M059J (cell line): ENCODE measurements at places on chromosomes 3 and 15. TPM values are rescaled to one million over a fixed set of nuclear protein-coding genes. Genes with fewer than 3 reads are reported as not detected.

- no peak for DNase-seq
Observed at GRCh38 chr3:138908846-138909245, 38.1 kb downstream of the FOXL2 start.

GRCh38 chr15:59946084-59946483 lies 58.0 kb upstream of the FOXB1 start:
- no peak for DNase-seq

- peak; percentile 91 for DNase-seq
Observed at GRCh38 chr3:127074900-127075360, 92.0 kb downstream of the PLXNA1 start.

The MYO5C gene
- total RNA-seq: 2.5 and 6.4 TPM in 2 replicates

DNA sequence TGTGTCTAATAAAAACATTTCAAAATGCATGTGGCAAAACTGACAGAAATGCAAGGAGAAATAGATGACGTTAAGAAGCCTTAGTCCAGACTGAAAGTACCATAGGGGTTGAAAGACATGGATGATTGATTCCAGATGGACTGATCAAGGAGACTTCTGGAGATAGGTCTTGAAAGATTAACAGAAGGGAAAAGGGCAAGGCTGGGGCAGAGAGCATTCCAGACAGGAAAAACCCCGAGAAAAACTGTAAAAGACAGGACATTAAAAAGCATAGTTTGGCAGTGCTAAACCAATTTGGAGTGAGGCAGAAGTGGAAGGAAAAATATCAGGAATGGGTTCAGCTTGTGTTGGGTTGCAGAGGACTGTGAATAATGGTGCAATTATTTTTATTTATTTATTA lies 375.2 kb upstream of the SGO1 start:
- DNase-seq: no peak

DNA sequence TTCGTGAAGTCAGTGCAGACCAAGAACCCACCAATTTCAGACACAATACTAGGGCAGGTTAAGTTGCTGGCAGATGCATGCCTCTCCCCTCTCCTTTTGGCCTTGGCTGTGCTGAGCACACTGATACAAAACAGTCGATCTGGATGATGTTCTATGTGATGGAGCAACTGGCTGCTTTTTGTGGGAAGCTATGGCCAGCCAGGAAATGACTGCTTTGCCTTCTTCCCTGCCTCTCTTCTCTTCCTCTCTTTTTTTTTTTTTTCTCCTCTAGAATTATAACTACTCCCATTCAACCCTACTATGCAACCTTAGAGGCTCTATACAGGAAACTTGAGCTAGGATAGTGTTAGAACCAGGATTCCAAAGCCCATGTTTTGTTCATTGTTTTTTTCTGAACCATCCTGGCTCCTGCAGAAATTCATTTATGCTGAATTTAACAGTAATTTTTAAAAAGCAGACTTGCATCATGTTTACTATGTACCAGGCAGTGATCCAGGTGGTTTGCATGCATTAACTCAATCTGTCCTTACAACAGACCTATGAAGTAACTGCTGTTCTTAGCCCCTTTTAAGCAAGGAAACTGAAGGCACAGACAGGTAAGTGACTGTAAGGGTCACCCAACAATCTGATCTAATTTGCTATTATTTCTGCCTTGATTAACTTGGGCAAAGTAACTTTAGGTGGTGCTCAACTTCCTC lies 62.9 kb downstream of the PLD1 start:
- no peak for DNase-seq

GRCh38 chr3:24343084-24343783 lies 151.4 kb downstream of the THRB start:
- peak; percentile 81 for DNase-seq

The PTH1R gene
- total RNA-seq: 0.49 and 1.4 TPM in 2 replicates

GRCh38 chr15:97893967-97894366 lies 66.5 kb upstream of the ARRDC4 start:
- DNase-seq: no peak

The TMEM212 gene
- total RNA-seq: not detected in 2 replicates

The ISLR gene
- not detected in 2 replicates for total RNA-seq

The SLC2A2 gene
- total RNA-seq: 0.12 and 0.32 TPM in 2 replicates

DNA sequence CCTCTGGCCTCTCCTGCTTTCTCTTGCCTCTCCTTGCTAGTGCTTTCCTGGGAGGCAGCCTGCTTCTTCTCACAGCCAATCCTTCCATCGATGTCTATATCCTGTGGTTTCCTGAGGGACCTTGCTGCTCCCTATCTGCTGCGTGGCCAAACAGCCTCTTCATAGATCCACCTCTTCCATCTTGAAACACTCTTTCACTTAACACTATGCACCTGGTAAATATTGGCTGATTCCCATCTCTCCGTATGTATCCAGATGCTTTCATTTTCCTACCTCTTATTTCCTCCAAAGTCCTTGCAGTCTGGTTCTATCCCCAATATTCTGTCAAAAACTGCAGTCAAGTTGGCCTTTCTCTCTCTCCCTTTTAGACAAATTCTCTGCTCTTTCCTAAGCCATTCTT lies 205.2 kb upstream of the CFAP20DC start:
- DNase-seq: no peak

The STX19 gene
- not detected in 2 replicates for total RNA-seq

- DNase-seq: no peak
Observed at GRCh38 chr15:40301467-40302179, 6.1 kb downstream of the PLCB2 start.

The FRMD5 gene
- 4.1 and 9.7 TPM in 2 replicates for total RNA-seq

GRCh38 chr3:124610130-124610529 lies 120.1 kb upstream of the UMPS start:
- no peak for DNase-seq

DNA sequence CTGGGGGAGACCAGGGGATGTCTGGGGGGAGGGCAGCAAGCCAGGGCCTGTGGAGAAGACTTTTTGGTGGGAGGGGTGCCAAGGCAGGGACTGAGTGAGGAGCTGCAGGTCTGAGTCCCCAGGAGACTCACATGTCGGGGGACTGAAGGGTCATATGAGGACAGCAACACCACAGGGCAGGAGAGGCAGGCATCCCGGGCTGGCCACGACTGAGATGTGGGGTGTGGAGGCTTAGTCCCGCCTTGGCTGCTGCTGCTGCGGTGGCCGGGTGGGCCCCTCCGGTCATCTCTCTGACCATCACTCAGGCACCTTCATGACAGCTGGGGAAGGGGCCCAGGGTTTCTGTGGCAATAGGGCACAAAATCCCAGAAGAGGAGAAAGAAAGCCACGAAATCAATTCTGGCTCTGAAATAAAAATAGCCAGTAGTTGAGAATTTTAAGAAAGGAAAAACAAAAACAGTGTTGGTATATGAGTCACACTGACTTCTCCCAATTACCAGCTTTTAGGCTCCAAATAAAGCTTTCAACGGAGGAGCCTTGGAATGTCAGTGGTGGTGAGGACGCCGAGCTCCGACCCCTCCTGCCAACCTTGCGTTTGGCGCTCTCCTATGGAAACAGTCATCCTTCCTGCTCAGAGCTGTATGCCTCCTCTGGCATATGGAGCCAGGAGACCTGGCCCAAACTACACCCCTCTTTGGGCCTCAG lies 52.9 kb upstream of the ITGA11 start:
- peak; percentile 95 for DNase-seq

DNA sequence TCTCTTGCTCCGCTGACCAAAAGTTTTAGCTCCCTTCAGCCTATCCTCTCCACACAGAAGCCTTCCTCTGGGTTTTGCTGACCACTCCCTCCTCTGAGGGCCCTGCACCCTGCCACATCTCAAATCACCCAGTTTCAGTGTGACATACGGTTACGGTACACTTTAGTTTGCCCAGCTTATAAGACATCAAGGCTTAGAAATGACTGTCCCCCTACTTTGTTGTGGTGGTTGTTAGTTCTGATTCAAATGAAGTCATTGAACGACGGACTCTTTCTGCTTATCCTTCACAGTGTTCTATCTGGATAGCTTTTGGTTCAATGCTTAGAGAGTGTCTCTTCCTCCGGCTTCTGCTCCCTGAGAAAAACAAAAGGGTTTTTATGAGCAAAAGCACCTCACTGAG lies 68.0 kb upstream of the NDUFB4 start:
- DNase-seq: no peak

GRCh38 chr15:100205549-100206295 lies 136.1 kb downstream of the ADAMTS17 start:
- no peak for DNase-seq

The RCCD1 gene
- 6.4 and 13.0 TPM in 2 replicates for total RNA-seq

The NTRK3 gene
- total RNA-seq: 0.86 and 1.4 TPM in 2 replicates

- peak; percentile 18 for DNase-seq
Observed at GRCh38 chr3:185582871-185583270, 3.2 kb upstream of the SENP2 start.

GRCh38 chr3:78277220-78277619 lies 1237.3 kb downstream of the ROBO2 start:
- DNase-seq: no peak

The COLQ gene
- 0.12 and 0.27 TPM in 2 replicates for total RNA-seq

- no peak for DNase-seq
Observed at GRCh38 chr3:148631124-148631903, 66.4 kb upstream of the AGTR1 start.

GRCh38 chr3:171556148-171556547 lies 95.9 kb upstream of the TNIK start:
- no peak for DNase-seq

DNA sequence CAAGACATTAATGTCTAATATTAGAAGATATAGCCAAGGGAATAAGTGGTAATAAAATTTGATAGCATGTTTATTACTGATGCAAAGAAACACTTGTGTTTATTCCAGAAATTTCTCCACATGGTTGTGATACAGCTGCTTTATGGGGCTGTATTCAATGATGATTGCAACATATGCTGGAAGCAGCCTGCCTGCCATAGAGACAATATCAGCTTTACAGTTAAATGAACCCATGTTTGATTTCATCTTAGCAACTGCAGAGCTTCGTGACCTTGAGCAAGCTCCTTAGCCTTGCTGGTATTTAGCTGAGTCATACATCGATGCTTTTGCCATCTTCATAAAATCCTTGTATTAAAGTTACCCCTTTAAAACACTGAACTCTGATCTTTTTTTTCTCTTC lies 168.1 kb upstream of the STAC start:
- peak; percentile 62 for DNase-seq

DNA sequence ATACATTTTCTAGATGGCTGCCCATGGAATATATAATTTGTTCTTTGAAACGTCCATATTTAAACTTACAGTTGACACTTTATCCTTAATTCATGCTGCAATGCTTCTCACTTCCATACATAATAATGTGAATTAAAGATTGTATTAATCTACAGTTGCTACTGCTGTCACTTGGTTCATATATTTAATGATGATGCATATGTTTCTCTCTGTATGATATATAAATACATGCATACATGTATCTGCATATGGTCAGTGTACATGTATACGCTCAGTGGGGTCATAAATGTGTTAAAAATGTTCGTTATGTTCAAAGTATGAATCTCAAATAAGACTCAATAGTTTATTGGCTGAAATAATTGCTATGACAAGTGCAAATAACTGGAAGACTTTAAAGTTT lies 382.5 kb downstream of the NLGN1 start:
- DNase-seq: no peak

GRCh38 chr3:36394176-36394575 lies 13.9 kb downstream of the STAC start:
- no peak for DNase-seq

GRCh38 chr3:39383045-39383880 lies at the start of gene SLC25A38:
Gene SLC25A38, plus strand, starts transcription at chr3:39383370. Its CDS starts 355 bp downstream, at chr3:39383725.
- DNase-seq: peak; percentile 81

DNA sequence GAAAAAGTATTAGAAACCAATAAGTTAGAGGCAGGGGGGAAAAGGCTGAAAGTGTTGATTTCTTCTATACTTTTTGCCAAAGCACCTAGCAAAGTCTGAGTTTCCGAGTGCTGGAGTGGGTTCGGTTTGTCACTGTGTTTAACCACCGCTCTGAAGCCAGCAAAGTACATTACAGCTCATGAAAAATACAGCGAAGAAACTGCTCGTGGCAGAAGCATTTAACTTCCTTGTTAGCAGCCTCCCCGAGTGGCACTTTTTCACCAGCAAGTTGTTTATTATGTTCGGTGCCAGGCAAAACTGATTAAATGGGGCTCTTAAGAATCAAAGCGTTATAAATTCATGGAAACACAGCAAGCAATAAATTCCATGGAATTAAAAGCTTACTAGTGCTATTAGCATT lies 313.6 kb downstream of the FOXP1 start:
- DNase-seq: no peak

The PDE8A gene
- total RNA-seq: 25.7 and 31.0 TPM in 2 replicates

- no peak for DNase-seq
Observed at GRCh38 chr3:172042136-172042662, 2.8 kb downstream of the FNDC3B start.

The FGD5 gene
- 0.05 TPM in 1 of 2 replicates, not detected in the other for total RNA-seq

GRCh38 chr15:90083954-90084607 lies 18.2 kb downstream of the IDH2 start:
- DNase-seq: no peak
